ENCODE measurements at places on chromosomes 3 and 15. TPM values are rescaled to one million over a fixed set of nuclear protein-coding genes. Genes with fewer than 3 reads are reported as not detected.
A peak's percentile ranks its signal among the peaks of the same experiment; 100 is the strongest.

DNA sequence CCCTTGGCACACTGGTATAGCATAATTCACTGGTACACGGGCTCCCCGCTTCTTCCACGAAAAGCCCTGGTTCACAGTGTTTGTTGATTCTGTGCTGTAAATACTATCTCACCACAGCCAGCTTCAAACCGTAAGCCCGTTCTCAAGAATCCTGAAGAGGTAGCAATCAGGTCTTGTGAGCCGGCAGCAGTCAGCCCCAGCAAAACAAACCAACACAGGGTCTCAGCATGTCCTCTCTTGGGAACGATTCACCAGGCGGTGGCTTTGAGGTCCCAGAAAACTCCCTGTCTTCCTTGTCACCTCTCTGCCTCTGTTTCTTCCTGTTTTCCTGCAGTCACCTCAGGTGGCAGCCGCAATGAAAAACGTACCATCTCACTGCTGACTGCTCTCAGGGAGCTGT is 19.1 kb upstream of the FAM3D start:
- no peak for DNase-seq

DNA sequence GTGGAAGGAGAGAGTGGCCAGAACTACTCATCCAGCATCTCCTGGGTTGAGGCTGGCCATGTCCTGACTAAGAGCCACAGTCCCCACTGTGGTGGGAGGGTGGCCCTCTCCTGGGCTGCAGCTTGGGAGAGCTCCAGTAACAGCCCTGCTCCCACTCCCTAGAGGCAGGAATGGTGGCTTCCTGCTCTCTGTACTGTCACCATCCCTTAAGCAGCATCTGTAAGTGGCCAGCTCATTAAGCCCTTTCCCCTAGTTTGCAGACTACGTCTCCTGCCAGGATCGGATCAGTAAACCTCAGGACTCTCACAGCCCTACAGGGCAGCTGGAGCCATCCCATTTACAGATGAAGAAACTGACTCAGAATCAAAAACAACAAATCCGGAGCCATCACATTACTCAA is 30.5 kb downstream of the DNAJB8 start:
- no peak for DNase-seq

DNA sequence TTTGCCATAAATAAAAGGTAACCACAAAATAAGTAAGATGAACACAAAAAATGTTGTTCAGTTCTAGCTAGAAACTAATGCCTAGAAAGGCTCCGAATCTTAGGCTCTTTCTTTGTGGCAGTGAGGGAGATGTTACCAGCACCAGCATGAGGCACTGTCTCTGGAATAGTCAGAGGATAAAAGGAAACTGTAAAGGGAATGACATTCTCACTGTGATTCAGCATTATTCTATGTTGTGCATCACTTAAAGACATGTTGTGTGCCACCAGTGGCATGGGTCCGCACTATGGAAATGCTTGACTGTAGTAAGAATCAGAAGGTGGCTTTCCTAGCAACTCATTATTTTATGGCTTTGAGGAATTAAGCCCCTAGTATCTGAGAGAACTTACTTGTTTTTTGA is 70.8 kb downstream of the SEC22A start:
- DNase-seq = no peak

DNA sequence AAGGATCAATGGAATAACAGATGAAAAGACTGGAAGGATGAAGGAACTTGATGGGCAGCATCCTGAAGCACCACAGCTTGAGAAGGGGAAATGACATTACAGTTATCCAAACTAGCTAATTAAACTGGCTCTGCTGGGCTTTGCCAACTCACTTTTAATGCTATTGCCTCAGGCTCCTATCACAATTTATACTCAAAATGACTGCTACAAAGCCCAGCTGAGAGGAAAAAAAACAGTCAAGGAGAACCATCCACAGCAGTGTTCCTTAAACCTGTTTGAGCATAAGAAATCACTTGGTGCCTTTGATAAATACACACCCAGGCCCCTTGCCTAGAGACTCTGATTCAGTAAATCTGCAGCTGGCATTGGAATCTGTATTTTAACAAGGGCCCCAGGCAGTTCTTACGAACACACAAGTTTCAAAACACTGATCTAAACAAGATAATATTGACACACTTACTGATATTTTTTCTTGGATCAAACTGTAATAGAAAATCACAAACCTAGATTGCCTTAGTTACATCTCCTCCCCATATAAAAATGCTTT is 85.8 kb downstream of the MB21D2 start:
- no peak for DNase-seq

DNA sequence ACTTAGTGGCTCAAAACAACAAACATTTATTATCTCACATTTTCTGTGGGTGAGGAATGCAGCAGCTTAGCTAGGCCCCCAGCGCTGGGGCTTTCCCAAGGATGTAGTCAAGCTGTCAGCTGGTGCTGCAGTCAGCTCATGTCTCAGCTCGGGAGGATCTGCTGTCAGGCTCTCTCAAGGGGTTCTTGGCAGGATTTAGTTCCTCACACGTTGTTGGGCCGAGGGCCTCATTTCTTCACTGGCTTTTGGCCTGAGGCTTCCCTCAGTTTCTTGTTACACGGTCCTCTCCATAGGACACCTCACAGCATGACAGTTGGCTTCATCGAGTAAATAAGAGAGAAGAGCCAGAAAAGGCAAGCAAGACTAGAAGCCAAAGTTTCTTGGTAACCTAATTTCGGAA is 13.7 kb upstream of the U2SURP start:
- DNase-seq = peak; percentile 29

DNA sequence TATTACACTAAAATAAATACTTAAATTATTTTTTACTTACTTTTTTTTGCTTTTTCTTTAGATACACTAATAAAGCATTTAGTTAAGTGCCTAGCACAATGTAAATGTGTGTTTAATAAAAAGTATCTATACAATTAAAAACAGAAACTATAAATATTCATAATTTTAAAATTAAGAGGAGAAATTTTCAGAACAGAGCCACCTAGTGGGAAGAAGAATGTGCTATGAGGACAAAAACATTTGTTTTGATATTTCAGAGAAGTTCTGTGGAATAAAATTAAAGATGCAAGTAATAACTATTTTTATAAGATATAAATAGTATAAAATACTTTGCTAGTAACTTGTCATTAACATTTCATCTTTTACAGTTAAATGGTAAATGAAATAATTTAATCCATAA is 33.6 kb upstream of the PLSCR5 start:
- DNase-seq = no peak

SPATA12 gene
- total RNA-seq = not detected

DNA sequence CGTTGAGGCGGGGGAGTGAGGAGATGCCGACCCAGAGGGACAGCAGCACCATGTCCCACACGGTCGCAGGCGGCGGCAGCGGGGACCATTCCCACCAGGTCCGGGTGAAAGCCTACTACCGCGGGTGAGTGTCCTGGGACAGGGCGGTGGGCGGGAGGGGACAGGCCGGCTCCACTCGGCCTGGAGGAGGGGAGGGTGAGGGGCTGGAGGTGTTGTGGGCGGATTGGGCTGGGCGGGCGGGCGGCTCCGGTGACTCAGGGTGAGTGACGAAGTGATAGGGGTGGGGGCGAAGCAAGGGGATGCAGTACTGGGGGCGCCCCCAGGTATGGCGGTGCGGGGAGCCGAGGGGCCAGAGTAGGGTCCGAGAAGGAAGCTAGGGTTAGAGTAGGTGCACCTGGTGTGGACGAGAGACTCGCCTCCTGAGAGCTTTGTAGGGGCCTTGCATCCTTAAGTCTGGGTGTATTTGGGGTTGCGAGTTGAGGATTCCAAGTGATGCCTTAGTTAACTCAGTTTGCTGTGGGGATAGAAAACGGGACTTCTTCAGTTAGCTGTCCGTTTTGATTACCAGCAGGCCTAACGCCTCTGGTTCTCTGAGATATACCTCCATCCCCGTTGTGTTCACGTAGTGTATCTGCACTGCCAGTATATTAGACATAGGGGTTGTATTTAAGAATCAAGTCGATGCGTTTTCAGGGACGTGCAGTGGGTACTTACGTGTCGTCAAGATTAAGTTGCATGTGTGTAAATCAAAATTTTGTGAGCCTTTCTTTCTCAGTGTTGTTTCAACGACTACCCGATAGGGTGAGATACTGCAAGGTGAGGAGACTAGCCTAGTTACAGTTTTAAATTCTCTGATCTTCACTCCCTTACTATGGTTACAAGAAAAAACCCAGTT is 670 bp downstream of the PRKCI start:
- no peak for DNase-seq

PPARG gene
- 14.9 TPM for total RNA-seq

- DNase-seq = no peak
Measured at GRCh38 chr15:63344731-63345390, 36.8 kb downstream of the CA12 start.

DNA sequence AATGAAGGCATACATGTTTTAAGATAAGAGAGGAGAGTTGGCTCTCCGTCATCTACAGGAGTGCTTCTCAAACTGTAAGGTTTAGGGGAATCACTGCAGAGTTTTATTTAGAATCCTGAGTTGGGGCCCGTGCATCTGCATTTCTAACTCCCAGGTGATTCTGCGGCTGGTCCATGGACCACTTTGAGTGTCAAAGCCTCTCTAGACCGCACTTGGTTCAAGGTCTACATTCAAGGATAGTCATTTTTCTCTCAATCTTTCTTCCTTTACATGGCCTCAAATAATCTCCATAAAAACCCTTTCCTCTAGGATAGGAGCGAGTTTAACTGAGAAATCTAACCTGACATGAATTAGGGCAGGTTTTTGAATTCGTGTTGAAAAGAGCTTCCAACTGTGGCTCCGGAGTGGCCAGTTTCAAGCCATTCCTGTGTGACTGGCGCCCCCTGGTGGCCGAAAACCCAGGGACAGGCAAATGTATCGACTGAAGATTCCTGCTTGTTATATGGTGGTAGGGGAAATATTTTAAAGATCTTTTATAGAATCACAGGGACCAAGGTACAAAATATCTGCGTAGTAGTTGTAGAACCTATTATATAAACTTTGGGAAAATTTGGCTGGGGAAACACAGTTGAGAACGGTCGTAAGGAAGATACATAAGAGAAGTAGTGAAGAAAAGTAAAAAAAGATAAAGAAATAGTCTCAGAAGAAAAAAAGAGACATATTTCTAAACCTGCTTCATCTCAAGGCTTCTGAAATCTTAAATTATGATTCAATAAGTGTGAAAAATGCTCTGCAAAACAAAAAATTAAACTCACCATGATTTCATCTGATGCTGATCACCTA is 11.9 kb downstream of the GABRR3 start:
- peak; percentile 97 for DNase-seq

DNA sequence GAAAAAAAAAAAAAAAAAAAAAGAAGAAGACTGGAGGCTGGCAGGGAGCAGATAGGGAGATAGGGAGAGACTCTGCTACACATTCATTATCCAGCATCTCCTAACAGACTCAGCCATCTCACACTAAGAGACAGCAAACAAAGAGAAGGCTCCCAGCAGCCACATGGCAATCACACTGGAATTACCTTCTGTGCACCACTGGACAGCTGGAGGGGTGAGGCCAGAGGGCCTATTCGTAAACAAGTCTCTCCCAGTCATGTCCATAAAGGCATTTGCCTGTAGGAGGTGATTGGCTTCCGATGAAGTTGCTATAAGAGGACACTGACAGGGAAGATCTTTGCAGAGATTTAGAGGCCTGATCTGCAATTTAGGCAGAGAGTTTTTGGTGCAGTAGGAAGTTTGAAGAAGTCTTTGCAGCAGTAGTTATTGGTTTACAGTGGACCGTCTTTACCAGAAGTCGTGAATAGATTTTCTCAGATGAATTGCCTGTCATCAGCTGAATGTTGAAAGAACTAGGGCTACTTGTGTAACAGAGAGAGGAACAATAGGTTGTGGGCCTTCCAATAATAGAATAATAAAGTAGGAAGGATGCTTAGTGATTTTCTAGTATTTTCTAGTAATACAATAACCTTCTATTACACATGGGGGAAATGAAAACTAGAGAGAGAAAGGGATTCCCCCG is 89.7 kb downstream of the TP63 start:
- no peak for DNase-seq

DNA sequence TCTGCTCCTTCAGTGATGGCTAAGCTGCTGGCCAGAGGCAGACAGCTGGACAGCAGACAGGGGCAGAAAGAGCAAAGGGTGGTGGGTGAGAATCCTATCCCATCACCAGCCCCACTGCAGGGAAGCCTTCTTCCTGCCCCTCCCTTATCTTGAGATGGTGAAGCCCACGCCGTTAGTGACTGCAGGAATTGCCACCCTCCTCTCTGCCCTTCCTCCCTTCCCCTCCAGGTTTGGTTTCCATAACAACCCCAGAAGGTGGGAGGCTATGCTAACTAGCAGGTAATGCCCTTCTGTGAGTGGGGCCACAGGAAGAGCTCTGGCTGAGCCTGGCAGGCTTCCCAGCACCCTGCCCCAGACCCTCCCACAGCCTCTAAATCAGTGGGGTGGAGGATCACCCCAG is 32.8 kb downstream of the SCN5A start:
- DNase-seq = no peak

GRCh38 chr3:136802481-136802996 is 16.4 kb upstream of the SLC35G2 start:
- DNase-seq = no peak

DNA sequence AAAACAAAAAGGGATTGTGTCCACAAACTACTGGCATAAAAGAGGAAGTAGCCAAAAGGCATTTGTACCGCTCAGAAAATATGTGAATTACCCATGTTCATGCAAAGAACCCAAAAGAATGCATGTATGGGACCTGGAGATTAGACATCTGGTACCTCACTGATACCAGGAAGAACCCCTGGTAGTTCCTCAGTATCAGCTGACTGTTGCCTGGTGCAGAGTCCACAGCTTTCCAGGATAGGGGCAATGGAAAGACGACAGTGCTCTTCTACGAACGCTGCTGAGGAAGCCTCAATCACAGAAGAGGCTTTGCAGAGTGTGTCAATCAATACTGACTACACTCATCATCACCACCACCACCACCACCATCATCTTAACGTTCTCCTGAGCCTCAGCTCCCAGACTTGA is 63.3 kb downstream of the ATP8B4 start:
- no peak for DNase-seq

DNA sequence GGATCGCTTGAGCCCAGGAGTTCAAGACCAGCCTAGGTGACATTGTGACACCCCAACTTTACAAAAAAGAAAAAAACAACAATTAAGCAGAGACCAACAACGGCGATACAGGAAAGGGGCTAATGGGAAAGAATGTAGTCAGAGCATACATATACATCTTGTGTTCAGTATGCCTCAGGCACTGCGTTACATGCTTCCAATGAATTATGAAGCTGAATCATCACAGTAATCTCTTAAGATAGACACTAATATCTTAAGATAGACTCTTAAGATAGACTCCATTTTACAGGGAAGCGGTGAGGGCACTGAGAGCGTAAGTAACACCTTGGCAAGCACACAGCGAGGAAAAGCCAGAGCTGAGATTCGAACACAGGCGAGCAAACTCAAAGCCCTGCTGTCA is 6.1 kb upstream of the LDHAL6B start:
- DNase-seq = no peak

DNA sequence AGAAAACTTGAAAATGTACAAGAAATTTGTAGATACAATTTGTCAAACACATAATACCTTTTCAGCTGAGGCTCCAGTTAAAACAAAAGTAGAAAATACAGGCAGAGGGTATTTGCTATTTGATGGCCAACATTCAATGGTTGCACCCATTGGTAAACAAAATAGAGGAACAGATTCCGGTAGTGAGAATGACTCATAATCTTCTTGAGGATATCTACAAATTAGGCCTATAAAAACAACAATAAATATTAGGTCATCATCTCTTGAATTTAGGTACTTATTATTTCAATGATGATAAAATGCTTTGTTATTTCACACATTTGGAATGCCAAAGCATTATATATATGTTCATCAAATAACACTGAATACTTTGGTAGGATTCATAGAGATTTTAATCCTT is 53.4 kb downstream of the DENND4A start:
- DNase-seq = no peak

FHIT gene
- total RNA-seq = 25.8 TPM

GRCh38 chr3:141952611-141953010 is 76.2 kb downstream of the ATP1B3 start:
- no peak for DNase-seq

GRCh38 chr3:124126436-124127023 is 134.6 kb upstream of the ROPN1 start:
- DNase-seq = no peak

All from right cardiac atrium (tissue), 5 donors.